ENCODE measurements at places on chromosomes 5 and 9.

DNA sequence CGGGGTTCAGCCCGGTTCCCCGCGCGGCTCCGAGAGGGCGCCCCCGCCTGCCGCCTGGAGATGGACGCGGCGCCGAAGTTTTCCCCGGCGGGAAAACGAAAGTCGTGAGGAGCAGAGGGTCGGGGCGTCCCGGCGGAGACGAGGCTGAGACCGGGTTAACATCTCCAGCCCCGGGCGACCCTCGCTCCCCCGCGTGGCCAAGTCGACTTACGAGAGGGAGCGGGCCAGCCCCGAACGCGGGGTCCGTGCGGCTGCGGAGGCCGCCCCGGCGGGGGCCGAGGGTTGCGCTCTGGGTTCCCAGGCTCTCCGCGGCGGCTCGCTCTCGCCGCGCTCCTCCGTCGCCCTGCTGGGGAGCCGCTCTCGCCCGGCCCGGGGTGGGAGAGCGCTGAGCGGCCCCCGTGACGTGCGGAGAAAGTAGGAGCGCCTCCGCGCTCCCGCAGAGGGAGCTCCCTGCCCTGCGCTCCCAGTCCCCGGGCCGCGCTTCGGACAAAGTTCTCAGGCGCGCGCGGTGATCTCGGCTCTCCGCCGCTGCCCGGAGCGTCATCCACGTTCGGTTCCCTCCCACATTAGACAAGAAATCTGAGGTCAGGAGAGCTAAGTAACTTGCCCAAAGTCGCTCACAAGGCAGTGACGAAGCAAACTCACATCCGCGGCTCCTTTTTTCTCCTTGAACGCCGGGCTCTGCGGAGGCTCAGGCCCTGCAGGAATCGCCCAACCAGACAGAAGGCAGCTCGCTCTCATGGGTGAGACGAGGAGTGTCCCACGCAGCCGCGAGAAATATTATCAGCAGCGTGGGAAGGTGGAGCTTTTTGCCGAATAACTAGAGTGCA is 1.2 kb upstream of the GCNT4 start:
- DNase-seq, result peak; percentile 68

GRCh38 chr5:10400411-10400810 is 41.3 kb upstream of the ROPN1L start:
- DNase-seq, result no peak

- no peak for DNase-seq
Observed at GRCh38 chr5:144308906-144309670, 138.4 kb downstream of the KCTD16 start.

DNA sequence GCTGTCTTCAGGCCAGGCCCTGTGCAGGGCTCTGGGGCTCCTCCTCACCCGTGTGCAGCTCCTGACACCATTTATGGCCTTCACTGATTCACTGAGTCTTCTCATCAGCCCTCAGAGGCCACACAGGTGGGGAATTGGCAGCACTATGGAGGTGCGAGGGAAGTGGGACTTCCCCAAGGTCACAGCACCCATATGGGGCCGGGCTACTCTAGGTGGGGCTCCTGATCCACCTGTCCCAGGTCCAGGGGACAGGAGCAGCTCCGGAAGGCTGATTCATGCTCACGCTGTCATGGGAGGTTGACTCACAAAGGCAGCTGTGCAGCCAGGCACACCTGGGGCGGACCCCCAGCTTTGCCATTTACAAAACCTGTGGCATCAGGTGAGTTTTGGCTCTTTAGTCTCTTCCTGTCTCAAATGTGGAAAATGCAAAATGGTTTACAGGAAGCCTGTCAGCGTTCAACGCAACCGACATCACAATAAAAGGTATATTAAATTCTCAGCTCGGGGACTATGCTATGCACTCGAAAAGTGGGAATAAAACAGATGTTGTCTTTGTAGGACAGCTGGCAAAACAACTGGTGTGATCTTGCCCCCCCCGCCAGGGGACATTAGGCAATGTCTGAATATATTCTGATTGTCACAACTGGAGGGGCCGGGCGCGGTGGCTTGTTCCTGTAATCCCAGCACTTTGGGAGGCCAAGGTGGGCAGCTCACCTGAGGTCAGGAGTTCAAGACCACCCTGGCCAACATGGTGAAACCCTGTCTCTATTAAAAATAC is 15.0 kb downstream of the NAIF1 start:
- DNase-seq, result no peak

GRCh38 chr5:105740242-105740641 is 1930.5 kb downstream of the EFNA5 start:
- DNase-seq, result no peak

- DNase-seq, result no peak
Observed at GRCh38 chr9:131668057-131668438, 71.8 kb downstream of the RAPGEF1 start.

DNA sequence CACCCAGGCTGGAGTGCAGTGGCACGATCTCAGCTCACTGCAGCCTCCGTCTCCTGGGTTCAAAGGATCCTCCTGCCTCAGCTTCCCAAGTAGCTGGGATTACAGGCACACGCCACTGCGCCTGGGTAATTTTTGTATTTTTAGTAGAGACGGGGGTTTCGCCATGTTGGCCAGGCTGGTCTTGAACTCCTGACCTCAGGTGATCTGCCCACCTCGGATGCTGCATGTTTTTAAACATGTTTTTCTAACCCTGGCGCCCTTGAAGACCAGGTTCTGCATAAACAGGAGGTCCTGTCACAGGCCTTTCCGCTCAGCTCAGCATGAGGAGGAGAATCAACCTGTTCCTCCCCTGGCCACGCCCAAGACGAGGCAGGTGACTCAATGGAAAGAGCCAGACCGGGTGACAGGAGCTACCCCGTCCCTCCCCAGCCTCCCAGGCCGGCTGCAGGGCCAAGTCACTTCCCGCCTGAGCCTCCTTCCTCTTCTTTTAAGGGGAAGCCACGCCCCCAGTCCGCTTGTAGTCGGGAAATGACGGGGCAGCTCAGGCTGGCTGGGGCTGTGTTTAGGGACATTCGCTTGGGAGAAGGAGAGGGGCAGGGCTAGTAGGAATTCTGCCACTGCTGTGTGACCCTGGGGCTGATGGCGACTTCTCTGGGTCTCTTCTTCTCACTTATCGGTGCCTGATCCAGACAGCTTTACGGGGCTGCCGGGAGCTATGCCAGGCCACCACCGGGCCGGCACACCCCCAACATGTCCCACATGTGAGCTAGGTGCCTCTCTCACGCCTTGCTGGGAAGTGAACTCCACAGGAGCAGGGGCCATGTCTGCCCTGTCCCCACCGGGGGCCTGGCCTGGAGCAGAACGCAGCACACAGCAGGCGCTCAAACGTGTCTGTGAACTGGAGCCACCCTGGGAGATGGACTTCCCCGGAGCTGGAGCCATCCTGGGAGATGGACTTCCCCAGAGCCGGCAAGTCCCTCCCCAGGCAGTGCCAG is 6.1 kb downstream of the NOTCH1 start:
- peak; percentile 95 for DNase-seq

DNA sequence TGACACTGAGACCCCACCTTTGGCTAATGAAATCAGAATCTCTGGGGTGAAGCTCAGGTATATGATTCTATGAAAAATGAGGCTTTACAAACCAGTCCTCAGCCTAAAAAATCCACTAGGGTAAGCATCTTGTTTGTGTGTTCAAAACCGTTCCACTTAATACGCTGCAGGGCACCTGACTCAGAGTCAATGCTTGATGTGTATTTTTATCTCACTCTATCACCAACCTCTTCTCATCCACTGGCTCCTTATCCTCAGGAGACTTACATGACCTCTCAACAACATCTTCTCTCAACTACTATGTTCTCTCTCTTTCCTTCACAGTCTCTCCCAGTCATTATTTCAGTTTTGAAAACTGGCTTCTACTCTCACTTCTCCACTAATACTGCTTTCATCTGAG is 153.3 kb upstream of the KCNN2 start:
- no peak for DNase-seq
